ENCODE measurements at places on chromosomes 3 and 15. TPM values are rescaled to one million over a fixed set of nuclear protein-coding genes. Genes with fewer than 3 reads are reported as not detected.

The TM6SF1 gene
- total RNA-seq = 46.6 TPM

The LRRN1 gene
- total RNA-seq = not detected

The SLC35G2 gene
- 15.6 TPM for total RNA-seq

The SLC22A14 gene
- 0.14 TPM for total RNA-seq

The SERINC4 gene
- total RNA-seq = not detected

The HTR3E gene
- not detected for total RNA-seq

The EPHA6 gene
- total RNA-seq = not detected

The PLSCR5 gene
- total RNA-seq = not detected

The LINGO1 gene
- 0.04 TPM for total RNA-seq

The DIPK2A gene
- 108 TPM for total RNA-seq

The ZNF80 gene
- total RNA-seq = not detected

The BCHE gene
- under 0.01 TPM for total RNA-seq

The TRH gene
- total RNA-seq = not detected

The SPTSSB gene
- total RNA-seq = not detected

The TMEM202 gene
- not detected for total RNA-seq

The CPNE9 gene
- total RNA-seq = not detected

The CMTM7 gene
- total RNA-seq = 12.6 TPM

The AADAC gene
- not detected for total RNA-seq

The LDHAL6B gene
- total RNA-seq = not detected

The MAP2K1 gene
- 62.7 TPM for total RNA-seq

The EIF4E3 gene
- total RNA-seq = 2.4 TPM

The ITIH1 gene
- total RNA-seq = not detected

The ARPIN gene
- 13.0 TPM for total RNA-seq

The CLSTN2 gene
- 0.07 TPM for total RNA-seq

The PIERCE2 gene
- total RNA-seq = 1.1 TPM

The CRYGS gene
- 1.4 TPM for total RNA-seq

The ABI3BP gene
- 14.5 TPM for total RNA-seq

Measured in pulmonary artery endothelial cell (primary cell).